Amygdala (tissue), 56 donors: ENCODE measurements at places on chromosomes 4 and X.

- no peak for DNase-seq
Measured at GRCh38 chr4:34037280-34037679, 2207.0 kb downstream of the ARAP2 start.

DNA sequence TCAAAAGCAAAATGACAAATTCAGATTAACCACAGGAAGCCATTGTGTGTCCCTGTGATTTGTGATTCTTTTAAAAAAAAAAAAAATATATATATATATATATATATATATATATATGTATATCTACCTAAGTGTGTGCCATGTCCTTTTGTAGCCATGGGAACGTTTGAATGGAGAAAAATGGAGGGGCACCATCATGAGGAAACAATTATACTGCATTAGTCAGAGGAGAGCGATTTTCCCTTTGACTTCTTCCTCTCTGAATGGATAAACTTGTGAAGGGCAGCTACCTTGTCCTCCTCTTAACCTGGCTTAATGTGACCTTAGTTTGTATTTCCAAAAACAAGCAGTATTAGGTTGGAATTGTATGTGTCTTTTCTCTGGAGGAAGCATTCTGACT lies 23.3 kb upstream of the CBLL2 start:
- no peak for DNase-seq

DNA sequence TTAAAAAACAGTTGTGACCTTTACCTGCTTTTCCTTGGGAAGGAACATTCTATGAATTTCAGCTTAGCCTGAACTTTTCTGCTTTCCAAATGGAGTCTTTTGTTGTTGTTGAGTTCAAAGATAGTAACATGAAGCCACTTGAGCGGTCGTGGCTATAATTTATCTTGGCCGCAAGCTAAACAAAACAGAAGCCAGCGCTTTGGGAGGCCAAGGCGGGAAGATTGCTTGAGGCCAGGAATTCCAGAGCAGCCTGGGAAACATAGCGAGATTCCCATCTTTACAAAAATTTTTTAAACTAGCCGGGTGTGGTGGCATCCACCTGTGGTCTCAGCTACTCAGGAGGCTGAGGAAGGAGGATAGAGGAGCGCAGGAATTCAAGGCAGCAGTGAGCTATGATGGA lies 29.9 kb downstream of the TKTL1 start:
- DNase-seq, result no peak

DNA sequence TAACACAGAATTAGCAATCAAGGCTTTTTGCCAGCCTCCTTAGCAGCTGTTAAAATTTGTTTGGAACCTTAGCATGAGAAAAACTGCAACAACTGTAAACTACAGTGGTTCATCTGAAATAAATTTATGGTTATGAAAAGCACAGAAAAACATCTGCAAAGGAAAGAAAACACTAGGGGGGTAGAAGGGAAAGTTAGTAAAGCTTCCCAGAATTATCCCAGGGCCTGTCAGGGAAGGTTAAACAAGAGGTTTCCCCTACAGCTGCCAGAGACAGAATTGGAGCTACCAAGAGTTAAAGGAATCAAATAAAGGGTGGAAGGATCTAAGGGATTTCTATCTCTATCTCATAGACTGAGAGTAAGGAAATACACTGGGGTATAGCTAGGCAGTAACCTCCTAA lies 234.7 kb upstream of the DIAPH2 start:
- DNase-seq, result no peak

GRCh38 chrX:31550158-31550557 lies 478.3 kb upstream of the FTHL17 start:
- DNase-seq, result no peak

DNA sequence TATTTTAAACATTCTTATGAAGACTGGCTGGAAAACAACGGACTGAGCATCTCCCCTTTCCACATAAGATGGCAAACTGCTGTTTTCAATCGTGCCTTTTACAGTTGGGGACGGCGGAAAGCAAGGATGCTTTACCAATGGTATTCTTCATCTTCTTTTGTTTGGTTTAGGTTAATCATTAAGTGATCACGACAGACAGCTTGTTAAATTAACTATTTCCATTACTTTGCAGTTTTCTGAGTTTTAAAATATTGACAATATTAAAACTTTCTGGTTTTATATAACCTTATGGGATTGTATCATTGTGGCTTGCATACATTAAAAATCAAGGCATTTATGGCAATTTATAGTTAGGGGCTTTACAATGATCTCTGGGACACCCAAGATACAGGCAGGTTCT lies 3.8 kb downstream of the MBTPS2 start:
- no peak for DNase-seq

DNA sequence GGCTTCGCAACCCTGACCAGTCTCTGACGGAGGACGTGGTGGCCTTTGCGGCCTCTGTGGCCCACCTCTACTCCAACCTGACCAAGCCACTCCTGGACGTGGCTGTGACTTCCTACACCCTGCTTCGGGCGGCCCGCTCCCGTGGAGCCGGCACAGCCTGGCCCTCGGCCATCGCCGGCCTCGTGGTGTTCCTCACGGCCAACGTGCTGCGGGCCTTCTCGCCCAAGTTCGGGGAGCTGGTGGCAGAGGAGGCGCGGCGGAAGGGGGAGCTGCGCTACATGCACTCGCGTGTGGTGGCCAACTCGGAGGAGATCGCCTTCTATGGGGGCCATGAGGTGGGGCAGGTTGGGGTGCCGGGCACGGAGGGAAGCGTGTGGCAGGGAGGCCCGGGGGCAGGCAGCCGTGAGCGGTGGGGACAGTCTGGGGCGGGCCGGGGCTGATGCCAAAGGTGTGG lies 1.2 kb downstream of the ABCD1 start:
- peak; percentile 25 for DNase-seq

DNA sequence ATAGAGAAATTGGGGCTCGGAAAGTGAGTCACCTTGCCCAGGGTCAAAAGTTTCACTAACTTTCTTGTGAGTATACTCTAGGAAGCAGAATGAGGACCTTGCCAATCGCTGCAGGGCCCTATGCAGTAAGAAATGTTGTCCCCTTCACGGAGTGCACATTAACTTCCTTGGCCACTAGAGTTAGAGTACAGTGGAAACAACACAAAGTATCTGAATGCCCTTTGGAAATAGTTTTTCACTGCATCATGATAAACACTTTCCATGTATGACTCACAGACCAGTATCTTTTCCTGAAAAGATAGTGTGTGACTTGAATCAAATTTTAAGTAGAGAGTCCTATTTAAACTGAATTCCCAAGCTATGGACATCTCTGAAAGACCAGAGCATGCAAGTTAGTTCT lies 45.5 kb upstream of the STK26 start:
- no peak for DNase-seq

DNA sequence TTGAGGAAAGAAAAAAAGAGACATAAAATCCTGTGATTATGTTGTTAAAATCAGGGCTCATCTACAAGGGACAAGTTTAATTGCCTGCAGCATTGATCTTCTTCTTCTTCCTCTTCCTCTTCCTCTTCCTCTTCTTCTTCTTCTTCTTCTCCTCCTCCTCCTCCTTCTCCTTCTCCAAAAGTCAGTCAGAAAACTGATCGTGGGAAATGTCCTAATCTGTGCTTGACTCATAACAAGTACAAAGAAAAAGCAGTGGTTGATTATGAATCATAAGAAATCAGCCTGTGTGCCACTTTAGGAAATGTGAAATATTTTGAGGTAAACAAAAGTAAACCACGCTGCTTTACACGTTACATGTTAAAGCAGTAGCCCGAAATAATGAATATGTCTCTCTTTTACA lies 2.7 kb upstream of the ATP10D start:
- no peak for DNase-seq

GRCh38 chrX:150616179-150616862 lies 47.9 kb downstream of the MTM1 start:
- no peak for DNase-seq

DNA sequence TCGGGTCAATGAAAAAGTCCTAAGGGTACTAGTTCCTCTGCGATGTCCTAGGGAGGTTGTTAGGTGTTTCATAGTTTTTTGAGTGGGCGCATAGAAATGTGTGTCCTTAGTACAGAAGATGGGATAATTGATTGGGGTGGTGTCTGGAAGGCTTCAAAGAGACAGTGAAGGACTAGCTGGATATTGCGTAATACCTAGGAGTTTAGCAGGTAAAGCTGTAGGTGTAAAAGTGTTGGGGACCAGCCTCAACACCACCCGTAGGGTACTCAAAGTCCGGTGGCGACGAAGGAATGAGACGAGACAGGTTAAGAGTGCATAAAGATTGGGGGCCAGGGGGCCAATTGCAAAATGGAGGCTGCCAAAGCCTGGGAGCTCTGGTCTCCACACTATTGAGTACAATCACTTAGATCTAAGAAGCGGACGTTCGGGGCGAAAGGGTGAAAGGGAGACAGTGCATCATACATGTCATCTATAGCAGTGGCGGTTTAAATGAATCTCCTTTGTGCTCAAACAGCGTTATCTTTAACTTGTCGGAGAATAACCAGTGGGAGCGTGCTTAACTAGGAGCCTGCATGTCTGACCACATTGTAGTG lies 1.0 kb downstream of the TRMT44 start:
- no peak for DNase-seq

DNA sequence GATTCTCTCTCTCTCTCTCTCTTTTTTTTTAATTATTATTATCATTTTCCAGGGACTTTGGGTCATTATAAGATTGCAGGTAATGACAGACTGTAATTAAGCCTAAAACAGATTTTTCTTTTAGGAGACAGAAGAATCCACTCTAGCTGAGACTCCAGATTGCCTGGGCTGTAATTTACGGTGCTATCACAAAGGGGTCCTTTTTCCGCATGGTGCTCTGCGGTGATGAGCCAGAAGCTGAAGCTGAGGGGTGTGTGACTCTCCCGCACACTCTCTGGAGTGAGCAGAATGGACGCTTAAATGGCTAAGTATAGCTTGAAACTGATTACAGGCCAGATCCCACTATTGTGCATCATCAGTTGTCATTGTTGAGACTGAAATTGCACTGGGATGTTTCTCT lies 50.0 kb downstream of the LGI2 start:
- no peak for DNase-seq

DNA sequence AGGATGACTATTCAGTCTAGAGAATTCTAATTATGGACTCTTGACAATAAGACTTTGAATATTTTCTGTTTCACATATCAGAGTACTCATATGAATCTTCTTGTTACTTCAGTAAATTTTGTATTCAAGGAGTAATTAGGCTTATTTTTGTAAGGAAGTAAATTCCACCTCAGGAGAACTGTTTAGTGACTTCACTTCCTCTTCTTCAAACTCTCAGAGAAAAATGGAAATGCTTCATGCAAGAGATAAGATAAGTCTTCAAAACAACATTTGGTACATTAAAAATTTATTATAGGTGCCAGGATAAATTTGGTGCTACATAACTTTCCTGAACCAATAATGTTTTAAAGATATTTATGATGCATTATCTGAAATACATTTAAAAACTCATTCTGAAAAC lies 1421.9 kb downstream of the PCDH7 start:
- no peak for DNase-seq

DNA sequence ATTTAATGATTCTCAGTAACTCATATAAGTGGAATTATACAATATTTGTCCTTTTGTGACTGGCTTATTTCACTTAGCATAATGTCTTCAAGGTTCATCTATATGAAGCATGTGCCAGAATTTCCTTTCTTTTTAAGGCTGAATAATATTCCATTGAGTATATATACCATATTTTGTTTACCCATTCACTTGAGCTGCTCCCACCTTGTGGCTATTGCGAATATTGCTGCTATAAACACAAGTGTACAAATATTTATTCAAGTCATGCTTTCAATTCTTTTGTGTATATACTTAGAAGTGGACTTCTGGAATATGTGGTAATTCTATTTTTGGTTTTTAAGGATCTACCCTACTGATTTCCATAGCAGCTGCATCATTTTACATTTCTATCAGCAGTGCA lies 219.1 kb downstream of the MID1 start:
- no peak for DNase-seq

GRCh38 chr4:24248674-24249630 lies 335.4 kb downstream of the DHX15 start:
- DNase-seq, result no peak

DNA sequence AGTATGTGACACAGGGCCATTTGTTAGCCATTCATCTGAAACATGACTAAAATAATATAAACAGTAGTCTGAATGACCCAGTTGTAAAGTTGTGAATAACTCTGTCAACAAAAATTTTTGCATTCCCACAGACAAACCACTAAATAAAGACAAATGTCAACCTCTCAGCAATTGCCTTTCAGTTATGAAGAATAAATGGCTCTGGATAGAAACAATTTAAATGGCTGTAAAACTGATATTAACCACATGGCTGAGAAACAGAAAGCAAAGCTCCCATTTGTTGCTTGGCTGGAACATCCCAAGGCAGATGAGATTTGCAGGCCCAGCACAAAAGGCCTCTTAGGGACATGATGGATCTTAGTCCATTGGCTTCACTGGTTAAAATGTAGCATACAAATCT lies 296.3 kb downstream of the GALNTL6 start:
- no peak for DNase-seq
